NCI-H187 treated with DMSO at 0.1 percent for 48 hours (cell line): ENCODE measurements at places on chromosomes 7 and 10.

DNA sequence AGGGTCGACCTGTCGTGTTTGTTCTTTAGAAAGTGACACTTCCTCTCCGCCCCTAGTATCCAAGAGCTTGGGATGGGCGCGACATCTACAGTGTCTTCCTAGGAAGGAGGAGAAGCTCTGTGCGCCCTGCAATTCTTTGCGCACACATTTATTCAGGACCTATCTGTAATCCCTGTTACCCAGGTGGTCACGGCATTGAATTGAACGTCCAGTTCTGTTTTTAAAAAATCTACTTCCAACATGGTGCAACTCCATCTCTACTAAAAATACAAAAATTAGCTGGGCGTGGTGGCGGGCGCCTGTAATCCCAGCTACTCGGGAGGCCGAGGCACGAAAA lies 606 bp upstream of the LAMB1 start:
- no peak for DNase-seq

- DNase-seq = no peak
Measured at GRCh38 chr10:58334817-58335305, at the start of gene UBE2D1. Gene UBE2D1 (plus strand): TSS chr10:58335006. CDS start chr10:58335202, 196 bp downstream.

DNA sequence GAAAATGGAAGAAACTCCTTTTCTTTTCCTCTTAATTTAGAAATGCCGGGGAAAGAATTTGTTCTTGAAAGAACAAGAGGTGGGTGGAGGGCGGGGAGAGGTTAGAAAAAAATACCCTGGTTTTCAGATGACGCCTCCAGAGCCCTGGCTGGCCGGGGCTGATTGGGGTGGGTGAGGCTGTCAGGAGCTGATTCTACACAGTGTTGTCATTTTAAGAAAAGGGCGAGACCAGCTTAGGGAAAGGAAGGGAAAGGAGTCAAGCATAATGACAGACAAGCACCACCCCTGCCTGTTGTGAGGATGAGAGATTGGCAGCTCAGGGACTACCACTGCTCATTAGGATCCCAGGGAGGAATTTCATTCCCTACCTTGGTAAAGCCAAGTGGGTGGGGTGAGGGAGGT lies 9.9 kb upstream of the FAM180A start:
- DNase-seq = no peak

DNA sequence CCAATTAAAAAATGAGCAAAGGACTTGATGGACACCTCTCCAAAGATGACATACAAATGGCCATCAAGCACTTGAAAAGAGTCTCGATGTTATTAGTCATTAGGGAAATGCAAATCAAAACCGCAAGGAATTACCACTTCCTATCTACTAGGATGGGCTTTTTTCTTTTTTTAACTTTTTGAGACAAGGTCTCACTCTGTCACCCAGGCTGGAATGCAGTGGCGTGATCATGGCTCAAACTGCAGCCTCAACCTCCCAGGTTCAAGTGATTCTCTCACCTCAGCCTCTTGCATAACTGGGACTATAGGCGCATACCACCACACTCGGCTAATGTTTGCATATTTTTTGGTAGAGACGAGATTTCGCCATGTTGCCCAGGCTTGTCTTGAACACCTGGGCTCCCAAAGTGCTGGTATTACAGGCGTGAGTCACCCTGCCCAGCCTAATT lies 13.6 kb downstream of the NKX1-2 start:
- no peak for DNase-seq
